ENCODE measurements at places on chromosomes 12 and 14.

GRCh38 chr12:659090-659683 is 4.1 kb downstream of the NINJ2 start:
- no peak for DNase-seq

DNA sequence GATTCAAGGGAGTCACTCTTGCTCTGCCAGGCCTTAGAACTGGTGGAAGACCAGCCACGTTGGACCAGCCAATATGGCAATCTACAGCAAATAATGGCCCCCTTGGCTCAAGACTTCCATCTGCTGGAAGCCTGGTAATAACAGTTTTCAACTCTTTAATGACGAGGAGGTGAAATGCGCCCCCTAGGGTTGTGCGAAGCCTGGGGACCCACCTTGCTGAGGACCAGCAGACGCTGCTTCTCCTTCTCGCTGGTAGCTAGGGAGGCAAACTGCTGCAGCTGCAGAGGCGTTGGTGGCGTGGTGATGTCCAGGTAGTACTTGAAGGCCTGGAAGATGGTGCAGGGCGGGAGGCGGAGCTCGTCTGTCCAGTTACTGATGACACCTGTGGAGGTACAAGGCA is 41.5 kb upstream of the FBXO21 start:
- DNase-seq, result no peak

GRCh38 chr14:73231981-73232851 is 5.1 kb upstream of the PAPLN start:
- DNase-seq, result no peak

- no peak for DNase-seq
Measured at GRCh38 chr14:76653875-76654572, 107.2 kb upstream of the VASH1 start.

- DNase-seq, result no peak
Measured at GRCh38 chr12:103671367-103671766, 84.3 kb downstream of the STAB2 start.

- no peak for DNase-seq
Measured at GRCh38 chr14:62234849-62235248, 472.6 kb downstream of the SNAPC1 start.
